ENCODE measurements at places on chromosomes 6 and 20.

GRCh38 chr6:10395704-10396546 is 18.9 kb downstream of the TFAP2A start:
- DNase-seq = no peak

GRCh38 chr6:119119989-119120388 is 41.5 kb upstream of the FAM184A start:
- DNase-seq = no peak

GRCh38 chr6:17971128-17972073 is 16.0 kb downstream of the KIF13A start:
- DNase-seq = no peak

- no peak for DNase-seq
Measured at GRCh38 chr6:82976179-82976578, 89.5 kb downstream of the UBE3D start.
